ENCODE measurements at places on chromosomes 5 and 9.

DNA sequence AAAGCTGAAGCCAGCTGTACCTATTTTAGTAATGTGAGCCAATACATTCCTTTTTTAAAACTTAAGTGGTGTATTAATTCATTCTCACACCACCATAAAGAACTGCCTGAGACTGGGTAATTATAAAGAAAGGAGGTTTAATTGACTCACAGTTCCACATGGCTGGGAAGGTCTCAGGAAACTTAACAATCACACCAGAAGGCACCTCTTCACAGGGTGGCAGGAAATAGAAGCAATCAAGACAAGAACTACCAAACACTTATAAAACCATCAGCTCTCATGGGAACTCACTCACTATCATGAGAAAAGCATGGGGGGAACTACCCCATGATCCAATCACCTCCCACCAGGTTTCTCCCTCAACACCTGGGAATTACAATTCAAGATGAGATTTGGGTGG, 21.0 kb downstream of the ESM1 start:
- no peak for DNase-seq

GRCh38 chr9:1100945-1101344, 50.8 kb downstream of the DMRT2 start:
- DNase-seq = peak; percentile 29

DNA sequence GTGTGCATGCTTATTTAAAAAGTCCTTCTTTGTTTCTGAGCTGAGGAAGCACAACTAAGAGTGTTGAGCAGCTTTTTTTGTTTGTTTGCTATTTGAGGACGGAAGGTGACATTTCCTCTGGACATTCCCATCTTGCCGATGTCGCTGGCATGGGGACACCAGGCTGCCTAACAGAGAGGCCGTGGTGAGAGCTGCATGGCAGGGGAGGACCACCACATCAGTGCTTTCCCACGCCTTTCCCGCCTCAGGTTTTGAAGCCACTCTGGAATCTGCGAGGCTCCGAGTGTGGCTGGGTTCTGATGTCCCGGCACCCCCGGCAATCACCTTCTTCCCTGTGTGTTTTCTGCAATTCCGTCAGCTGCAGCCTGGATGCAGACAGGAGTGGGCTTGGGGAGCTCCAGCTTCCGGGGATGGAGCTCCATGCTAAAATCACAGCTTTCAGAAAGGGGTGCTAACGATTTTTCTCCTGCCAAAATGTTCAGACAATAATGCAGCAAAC, 259.8 kb upstream of the IRX4 start:
- no peak for DNase-seq

DNA sequence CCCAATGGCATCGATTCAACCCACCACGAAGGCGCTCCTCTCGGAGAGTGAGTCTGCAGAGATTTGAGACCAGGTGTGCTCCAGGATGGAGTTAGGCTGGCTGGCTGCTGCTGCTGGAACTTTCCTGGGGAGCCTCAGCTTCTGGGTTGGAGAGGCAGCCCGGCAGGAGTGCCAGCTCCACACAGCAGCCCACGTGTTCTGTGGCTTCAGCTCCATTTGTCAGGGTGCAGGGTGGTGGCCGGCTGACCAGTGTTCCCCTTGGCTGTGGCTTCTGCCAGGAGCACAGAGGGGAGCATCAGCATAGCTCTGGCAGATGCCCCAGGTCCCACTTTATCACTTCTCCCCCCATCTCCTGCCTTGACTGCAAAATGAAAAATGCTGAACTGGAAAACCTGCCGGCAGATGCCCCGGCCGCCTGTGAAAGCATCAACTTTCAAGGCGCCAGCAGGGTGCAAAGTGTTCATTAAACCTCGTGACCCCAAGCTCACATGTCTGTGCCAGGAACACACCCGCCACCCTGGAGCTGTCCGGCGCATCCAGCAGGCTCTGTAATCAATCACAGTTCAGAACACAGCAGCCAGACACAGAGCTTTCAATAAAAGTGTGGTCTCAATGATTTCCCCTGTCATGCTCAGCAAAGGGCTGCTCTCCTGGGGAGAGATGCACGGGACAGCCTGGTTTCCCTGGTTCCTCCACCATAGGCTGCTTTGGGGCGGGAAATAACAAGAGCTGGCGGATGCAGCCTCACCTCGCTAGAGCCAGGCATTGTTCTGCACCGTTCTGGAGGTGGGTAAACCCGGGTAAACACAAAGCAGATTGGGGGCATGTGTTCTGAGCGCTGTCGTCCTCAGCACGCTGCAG, 53.2 kb downstream of the TRIP13 start:
- DNase-seq = no peak

GRCh38 chr5:94422812-94423211, 195.6 kb downstream of the KIAA0825 start:
- peak; percentile 47 for DNase-seq

DNA sequence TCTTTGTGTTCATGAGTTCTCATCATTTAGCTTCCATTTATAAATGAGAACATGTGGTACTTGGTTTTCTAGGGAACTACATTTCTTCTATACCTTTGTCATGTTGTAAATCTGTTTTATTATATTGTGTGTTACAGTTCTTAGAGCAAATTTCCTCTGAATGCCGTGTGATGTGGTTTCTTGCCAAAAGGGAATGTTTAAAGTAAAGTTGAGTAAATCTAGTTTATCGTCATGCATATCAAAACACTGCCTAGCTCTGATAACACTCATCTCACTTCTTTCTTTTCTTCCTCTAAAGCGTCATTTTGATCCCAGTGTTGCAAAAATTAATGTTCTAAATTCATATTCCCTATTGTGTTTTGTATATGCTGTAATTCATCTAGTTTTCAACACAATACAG, 295.4 kb upstream of the HAPLN1 start:
- peak; percentile 87 for DNase-seq

DNA sequence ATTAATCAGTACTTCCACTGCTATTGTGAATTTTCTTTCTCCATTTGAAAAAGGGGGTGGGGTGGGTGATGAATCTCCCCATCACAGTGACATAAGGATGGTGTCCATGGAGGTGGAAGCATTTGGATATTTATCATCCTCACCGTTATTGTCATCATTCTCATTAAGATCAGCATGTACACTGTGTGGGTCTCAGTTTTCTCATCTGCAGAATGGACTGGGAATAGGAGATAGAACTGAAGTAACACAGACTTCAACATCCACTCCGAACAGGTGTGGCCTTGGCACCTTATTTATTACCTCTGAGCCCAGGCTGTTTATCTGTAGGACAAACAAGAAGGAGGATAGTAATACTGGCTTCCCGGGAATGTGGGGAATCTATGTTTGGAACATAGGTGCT, 165.9 kb downstream of the PAPPA start:
- no peak for DNase-seq

DNA sequence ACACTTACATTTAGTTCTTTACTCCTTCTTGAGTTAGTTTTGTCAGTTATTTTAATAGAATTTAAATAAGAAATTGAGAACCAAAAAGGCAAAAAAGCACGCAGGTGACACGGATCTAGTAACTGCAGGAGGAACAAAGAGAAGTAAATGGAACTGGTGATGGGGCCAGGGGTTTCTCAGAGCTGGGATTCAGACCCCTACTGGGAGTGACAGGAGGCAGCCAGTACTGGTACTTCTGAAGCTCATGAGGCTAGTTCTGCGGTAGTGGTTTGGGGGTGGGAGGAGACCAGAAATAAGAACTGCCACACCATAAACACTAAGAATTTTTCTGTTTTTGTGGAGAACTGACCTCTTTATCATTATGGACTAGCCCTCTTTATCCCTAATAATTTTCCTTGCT, 48.2 kb downstream of the OXCT1 start:
- DNase-seq = no peak

- no peak for DNase-seq
These were observed 546.1 kb downstream of the NR2F1-AS1 start for GRCh38 chr5:93034621-93035590.

DNA sequence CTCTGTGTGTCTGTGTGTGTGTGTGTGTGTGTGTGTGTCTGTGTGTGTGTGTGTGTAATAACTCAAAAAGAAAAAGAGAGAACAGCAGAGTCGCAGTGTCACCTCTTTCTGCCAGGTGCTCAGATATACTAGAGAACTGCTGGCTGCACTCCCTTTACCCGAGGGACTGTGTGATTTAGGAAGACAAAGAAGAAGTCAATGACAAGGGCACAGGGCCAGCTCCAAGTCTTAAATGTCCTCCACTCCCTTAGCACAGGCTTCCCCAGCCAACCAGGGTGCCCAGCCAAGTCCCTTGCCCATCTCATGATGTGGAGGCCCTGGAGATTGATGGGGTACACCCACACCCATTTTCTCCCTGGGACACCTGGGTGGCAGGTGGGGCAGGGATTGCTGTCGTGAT, 8.7 kb downstream of the CCNJL start:
- no peak for DNase-seq

DNA sequence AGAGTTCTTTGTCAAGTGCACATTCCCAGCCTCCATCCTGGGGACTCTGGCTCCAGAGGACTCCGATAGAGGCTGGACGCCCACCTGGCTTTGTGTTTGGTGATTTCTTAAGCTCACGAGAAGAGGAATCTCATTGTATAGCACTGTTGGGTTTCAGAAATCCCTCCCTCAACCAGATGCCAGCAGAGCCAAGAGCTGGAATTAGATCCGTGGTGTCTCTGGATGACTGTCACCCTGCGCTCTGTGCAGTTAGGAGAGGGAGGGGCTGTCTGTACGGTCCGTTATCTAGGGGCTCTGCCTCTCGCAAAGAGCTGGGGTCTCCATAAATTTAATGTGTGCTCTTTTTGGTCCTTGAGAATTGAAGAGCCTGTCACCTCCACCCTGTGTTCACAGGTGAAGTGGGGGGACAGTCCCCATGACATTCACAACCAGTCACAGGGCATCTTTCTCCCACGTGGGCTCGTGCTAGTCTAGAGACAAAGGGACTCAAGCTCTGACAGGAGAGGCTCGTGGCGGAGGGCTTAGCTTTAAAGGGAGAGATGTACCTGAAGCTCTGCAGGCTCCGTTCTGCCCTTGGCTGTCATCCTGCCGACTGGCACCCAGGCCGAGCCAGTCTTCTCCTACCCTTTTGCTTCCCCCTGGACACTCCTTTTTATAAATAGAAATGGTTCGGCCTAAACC, 41.4 kb downstream of the FAM78A start:
- DNase-seq = no peak

GRCh38 chr5:143265995-143266394, 137.5 kb downstream of the NR3C1 start:
- no peak for DNase-seq

GRCh38 chr9:74858751-74859414, 28.8 kb downstream of the TRPM6 start:
- DNase-seq = no peak

DNA sequence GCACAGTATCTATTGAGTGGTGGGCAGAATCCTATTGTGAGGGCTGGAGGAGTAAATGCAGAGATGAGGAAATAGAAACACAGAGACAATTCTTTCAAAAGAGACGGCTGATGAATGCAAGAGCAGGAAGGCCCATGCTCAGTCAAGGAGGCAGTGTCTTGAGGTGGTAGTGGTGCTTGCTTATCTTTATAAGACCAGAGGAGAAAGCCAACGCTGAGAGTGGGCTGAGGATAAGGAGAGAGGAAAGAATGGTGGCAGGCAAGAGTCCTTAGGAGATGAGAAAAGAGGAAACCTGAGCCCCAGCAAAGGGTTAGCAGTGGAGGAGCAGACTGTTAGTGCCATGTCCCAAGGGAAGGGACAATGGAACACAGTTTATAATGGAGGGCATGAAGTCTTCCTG, 86.0 kb downstream of the SNCAIP start:
- DNase-seq = no peak

GRCh38 chr9:112396416-112396815, 16.5 kb downstream of the HSDL2 start:
- DNase-seq = no peak

DNA sequence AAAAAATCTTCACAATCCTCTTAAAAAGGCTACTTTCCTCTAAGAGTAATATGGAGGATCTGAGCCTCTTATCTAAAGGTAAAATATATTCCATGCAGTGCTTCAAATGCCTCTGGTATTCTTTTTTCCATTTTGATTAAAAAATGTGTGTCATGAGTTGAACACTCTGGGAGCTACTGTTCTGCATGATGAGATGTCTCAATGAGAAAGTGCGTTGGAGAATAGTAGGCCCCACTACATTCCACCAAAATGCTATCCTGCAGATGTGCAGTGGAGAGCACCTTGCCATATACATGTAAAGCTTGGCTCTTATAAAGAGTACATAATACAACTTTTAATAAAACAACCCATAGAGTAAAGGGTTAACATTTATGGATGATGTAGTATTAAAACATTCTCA, 26.3 kb downstream of the ALDH1A1 start:
- no peak for DNase-seq

DNA sequence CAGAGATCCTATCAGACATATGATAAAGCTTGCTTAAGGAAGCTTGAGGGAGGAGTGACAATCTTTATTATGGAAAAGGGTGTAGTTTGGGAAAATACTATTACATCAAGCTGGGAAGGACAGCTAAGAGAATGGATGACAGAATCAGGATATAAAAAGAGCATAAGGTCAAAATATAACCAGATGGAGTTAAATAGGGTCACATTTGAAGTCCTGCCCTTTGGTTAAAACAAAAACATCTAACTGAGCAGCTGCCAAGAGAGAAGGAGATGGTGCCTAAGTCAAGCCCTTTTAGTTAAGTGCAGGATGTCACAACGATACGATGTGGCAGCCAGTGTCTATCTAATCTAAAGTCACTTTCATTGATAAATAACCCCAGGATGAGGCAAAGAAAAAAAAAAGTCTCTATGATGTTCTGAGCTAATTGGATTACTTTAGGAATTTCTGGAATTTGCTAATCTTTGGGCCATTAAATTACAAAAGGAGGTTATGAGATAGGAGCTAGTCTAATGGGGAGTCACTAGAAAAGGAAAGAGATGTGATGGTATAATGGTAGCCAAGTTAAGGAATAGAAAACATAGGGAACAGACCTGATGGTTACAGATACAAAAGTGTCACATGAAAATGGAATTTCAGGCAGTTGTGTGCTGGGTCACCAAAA, 365.2 kb downstream of the PDE4D start:
- no peak for DNase-seq

DNA sequence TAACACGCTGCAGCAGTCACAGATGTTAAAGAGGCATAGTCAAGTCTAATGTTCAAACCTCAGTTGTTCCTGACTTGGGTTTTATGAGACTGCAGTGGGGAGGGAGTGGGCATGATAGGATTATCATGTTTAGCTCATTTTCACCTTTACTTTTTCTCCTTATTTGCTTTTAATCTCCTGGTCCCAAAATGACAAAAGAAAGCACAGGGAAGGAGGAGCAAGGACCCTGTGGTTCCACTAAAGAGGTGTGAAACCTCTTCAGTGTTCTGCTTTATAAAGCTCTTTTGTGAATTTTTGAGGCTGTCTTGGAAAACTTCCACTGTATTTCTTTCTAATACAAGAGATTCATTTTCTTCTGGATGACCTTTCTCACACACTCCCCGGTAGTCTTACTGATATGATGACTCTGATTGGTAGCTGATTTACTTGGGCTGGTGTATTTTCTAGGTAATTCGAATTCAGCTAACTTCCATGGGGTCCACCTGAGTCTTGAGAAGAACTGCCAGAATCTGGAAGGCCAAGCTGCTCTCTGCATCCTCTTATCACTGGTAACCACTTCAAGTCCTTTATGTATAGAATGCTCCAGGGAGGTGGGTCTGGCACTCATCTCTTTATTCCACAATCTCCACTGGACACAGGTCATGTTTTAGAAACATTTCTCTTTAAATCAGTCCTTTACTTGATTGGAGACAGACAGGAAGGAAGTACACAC, 1364.4 kb upstream of the CDH9 start:
- DNase-seq = no peak
